Ammon's horn (tissue), 1 donor: ENCODE measurements at places on chromosomes 16 and 17.

DNA sequence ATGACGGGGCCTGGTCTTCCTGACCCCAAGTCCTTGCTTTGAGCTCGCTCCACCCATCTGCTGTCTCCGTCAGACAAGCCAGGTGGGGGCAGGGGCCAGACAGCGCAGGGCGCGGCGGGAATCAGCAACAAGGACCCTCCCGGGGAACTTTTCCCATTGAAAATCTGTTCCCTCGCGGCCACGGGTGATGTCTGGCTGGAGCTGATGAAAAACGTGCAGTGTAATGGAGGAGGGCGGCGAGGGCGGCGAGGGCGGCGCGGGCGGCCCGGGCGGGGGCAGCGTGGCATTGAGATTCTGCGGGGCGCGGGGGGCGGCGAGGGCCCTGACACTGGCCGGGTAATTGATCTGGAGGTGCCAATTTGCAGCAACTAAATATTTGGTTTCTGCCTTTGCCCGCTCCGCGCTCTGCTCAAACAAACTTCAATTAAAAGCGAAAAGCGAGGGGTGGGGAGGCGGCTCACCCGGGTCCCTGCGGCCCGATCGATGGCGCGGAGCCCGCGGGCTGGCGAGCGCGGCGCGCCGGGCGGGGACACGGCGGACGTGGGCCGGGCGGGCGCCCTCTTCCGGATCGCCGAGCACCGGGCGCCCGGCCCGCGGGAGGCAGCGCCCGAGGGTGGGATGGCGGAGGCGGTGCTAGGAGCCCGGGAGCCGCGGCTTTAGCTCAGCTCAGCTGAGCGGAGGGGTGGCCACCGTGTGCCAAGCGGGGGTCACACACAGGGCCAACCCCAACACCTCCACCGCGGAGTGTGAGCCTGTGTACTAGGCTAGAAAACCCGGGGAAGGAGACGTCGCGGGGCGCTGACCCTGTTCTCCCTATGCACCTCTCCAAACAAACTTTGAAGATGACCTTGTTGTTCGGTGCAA is 32.4 kb downstream of the DCAKD start:
- DNase-seq: peak; percentile 44

GRCh38 chr16:86100205-86101136 is 201.5 kb downstream of the IRF8 start:
- DNase-seq: no peak

GRCh38 chr16:13708347-13709120 is 211.4 kb upstream of the ERCC4 start:
- DNase-seq: no peak

DNA sequence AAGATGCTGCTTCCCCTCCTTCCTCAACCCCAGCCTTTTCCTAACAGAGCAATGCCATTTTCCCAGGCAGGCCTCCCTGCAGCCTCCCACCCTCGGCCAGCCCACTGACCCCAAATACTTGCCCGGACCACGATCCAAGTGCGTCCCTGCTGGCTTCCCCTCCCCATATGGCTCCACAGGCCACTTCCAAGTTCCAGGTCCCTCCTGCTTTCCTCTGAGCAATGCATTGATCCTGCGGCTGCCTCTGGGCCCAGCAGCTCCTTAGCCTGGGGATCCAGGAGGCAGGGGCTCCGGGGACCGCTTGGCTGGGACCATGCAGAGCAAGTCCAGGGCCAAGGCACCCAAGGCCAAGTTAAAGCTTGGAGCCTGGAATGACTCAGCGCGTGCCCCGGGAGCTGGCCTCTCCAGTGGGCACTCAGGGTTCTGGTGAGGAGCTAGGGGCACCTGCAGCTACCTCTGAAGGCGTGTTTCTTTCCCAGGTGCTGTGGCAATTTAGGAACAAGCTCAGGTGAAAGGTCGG is 51.9 kb upstream of the ENPP7 start:
- no peak for DNase-seq

DNA sequence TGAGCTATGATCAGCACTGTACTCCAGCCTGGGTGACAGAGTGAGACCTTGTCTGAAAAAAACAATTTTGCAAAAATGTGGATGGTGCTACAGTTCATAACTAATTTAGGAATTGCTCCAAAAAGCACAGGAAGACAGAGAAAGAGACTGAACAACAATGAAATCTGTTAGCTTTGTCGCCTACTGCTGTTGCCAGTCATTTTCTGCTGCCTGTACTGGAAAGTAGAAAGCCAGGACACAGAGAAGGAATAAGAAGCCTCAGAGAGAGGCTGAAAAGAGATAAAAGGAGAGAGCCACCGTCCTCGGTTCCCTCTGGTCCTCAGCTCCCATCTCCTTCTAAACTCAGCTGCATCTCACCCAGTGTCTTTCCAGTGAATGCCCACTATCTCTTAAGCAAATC is 8.6 kb upstream of the TMC7 start:
- DNase-seq: peak; percentile 30

DNA sequence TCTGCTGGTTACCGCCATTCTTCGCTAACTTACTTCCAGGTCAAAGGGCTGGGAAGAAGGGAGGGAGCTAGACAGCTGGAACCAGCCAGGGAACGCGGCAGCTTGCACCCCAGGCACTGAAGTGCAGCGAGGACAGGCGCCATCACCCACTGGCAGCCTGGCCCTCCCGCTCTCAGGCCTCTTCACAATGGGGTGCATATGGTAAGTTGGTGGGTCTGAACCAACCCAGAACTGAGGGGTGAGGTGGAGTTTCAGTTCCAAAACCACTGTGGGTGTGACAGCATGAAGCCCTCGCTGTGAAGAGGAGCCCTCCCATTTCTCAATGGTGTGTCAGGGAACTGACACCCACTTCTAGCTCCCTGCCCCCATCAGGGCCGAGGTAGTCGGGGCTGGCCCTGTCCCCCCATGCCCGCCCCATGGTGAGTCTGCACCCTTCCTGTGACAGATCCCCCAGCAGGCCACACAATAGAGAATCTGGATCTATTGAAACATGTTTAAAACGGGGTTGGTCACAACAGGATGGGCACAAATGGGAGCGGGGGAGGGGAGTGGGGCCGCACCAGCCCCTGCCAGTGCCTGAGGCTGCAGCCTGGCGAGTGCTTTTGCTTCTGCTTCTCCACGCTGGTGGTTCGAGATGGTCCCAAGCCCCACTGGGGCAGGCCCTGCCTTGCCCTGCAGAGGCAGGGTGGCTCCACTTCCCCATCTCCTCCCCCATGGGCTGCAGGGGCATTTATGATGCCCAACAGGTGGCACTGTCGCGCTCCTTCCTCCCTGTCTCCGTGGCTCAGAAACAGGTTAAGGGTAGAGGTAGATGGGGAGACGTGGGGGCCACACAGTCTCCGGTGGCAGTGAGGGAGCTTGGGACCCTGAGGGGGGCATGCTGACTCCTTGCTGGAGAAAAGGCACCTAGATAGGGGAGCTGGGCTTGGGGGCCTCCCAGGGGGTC is 2.3 kb downstream of the LIMD2 start:
- peak; percentile 59 for DNase-seq

DNA sequence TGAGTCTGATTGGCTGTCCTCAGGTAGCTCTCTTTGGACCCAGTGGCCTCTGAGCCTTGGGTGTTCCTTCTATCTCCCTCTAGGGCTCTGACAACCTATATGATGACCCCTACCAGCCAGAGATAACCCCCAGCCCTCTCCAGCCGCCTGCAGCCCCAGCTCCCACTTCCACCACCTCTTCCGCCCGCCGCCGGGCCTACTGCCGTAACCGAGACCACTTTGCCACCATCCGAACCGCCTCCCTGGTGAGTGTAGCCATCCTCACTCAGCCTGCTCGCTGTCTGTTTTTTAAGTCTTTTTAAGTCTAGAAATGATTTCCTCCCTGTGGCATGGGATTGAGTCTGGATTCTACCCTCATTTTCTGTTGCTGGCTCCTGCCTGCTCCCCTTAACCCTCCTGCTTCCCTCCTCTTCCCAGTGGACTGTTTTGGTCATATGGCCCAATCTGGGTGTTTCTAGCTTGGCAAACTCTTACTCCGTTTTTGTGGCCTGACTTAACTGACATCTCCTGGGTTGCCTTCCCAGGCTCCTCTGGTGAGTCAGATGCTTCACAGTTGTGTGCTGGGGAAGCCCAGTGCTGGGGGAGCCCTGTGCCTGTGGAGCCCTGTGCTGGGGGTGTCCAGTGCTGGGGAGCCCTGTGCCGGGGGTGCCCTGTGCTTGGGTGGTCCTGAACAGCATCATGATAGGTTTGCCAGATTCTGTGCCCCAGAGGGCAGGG is 9.9 kb downstream of the TAOK2 start:
- no peak for DNase-seq

DNA sequence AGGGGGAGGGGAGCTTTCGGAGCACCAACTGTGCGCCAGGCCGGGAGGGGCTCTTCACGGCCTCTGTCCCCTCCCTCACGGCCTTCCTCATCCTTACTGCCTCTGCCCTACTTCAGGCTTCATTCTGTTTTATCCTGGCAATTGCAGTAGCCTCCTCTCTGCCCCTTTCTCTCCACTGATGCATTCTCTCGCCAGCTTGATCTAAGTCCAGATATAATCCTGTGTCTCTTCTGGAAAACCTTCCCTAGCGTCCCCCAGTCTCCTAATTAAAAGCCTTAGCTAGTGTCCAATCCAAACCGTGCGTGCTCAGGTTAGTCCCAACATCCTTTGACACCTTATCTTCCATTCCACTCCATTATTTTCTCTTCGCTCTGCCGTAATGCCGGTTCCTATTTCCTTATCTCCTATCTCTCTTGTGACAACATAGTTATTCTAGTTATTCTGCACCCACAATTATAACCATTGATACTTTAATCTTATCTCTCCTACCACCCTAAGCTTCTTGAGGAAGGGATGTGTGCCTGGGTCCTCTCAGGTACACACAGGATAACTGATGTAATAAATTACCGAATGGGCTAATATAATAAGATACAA is 869 bp downstream of the ZNF48 start:
- DNase-seq: no peak

DNA sequence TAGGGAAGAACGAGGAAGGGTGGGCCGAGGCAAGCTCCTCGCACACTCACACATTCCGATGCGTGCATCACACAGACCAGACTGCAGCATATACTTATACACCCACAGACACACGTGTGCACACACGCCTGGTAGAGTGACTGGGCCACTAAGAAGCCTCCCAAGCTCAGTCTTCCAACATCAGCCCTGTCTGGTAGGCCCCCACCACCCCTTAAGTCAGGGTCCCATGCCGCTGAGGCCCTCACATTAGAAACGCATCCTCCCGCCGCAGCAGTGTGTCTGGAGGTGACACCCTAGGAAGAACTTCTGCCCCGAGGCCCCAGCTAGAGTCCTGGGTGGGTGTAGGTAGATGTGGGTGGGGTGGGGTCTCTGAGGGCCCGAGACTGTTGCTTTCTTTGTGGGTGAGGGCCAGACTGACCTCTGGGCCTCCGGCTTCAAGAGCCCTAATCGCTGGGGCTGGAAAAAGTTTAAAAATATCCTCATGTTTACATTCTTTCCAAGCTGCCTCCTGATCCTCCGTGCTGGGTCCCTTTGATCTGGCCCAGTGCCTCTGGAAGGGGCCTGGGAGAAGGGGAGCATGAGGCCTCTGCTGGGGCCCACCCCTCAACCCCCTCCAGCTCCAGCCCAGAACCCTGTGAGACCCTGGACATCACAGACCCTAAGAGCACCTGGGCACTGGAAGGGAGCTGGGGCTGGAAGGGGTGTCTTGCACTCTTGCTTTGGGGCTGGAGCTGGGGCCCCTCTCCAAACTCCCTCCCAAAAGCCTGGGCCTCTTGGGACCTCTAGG is 13.6 kb downstream of the CDH16 start:
- no peak for DNase-seq

GRCh38 chr17:72151565-72152386 is 31.0 kb downstream of the SOX9 start:
- DNase-seq: peak; percentile 82
